ENCODE measurements at places on chromosomes 2 and 18. TPM values are rescaled to one million over a fixed set of nuclear protein-coding genes. Genes with fewer than 3 reads are reported as not detected.

- no peak for DNase-seq
These were observed 303.3 kb downstream of the CNTNAP5 start for GRCh38 chr2:124328397-124328796.

GRCh38 chr2:99818842-99819241 is 323.5 kb downstream of the AFF3 start:
- no peak for DNase-seq

- no peak for DNase-seq
These were observed 698 bp upstream of the TMEM237 start for GRCh38 chr2:201644001-201644400.

- DNase-seq, result no peak
These were observed 567.3 kb upstream of the ZNF804A start for GRCh38 chr2:184030989-184031388.

GRCh38 chr2:65640793-65641103 is 208.3 kb upstream of the SPRED2 start:
- no peak for DNase-seq

- no peak for DNase-seq
These were observed 28.4 kb downstream of the FAM228A start for GRCh38 chr2:24203029-24203786.

DNA sequence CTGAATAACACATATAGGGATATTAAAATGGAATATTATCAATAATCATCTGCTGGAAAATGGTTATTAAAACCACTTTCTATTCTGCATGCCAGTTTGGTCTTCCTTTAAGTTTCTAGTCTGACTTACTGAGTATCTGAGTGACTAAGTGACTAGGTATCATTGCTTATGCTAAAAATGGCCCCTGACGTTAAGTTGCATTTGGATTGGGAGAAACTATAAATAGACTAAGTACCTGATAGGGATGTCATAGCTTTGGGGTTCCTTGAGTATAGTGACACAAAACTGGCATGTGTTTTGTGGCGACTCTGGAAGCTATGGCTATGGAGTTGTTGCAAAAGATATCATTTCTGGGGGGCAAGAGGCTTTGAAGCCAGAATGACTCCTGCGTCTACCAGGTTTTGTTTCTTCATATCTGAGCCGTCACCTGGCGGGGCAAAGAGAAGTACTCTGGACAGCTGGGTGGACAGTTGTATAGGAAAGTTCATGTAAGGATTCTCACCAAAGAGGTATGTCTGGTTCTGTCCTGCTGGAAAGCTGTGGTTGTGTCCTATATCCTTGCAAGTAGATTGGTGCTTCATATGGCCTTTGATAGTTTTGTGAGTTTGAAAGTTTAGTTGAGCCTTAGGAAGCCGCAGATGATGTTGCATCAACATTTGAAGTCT is 17.9 kb downstream of the ITGAV start:
- DNase-seq, result no peak

- DNase-seq, result no peak
These were observed 155.2 kb downstream of the ALK start for GRCh38 chr2:29766191-29766590.

DNA sequence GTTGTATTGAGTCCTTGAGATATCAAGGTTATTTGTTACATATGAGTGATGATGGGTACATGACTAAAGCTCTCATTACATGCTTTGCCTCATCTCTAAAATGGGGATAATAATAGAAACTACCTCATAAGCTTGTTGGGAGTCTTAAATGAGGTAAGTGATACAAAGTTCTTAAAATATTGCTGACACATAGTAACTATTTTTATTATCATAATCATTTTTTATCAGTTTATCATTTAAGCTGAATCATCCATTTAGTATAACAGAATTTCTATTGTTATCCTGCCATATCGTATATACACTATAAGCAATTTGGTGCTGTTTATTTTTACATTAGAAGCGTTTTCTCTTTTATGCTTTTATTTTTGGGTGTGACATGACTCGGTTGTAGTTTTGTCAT is 871.1 kb downstream of the LRP1B start:
- no peak for DNase-seq

DNA sequence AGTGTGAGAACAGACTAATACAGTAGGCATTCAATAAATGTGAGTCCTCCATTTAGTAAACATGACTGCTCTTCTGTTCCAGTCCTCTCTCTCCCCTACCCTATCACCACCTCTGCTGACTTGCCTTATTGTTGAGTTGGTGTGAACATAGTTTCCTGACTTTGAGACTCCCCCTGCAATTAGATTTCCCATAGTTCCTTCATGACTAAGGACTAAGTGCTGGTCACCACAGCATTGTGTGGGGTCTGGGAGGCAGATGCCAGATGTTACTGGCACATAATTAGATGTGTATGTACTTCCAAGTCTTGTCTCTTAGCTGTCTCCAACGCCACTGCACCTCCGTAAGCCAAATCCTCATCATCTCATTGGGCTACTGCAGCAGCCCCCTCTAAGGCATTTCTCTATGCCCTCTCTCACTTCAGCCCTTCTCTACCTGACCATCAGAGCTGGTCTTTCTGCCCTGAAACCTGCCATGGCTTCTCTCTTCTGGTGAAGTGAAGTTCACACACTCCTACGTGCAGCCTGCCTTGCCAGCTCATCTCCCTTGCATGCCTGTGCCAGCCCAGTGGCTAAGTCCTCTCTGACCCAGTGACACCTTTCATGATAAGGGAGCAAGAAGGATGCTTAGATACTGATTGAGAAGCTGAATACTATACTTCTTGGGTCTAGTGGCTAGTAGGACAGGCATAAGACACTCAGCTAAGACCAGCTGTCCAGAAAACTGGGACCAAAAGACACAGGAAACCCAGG is 81.6 kb upstream of the ALPP start:
- DNase-seq, result no peak

- no peak for DNase-seq
These were observed 132.8 kb downstream of the ARHGAP15 start for GRCh38 chr2:143261986-143262385.

GRCh38 chr2:10007921-10008808 is 35.2 kb upstream of the KLF11 start:
- no peak for DNase-seq

DNA sequence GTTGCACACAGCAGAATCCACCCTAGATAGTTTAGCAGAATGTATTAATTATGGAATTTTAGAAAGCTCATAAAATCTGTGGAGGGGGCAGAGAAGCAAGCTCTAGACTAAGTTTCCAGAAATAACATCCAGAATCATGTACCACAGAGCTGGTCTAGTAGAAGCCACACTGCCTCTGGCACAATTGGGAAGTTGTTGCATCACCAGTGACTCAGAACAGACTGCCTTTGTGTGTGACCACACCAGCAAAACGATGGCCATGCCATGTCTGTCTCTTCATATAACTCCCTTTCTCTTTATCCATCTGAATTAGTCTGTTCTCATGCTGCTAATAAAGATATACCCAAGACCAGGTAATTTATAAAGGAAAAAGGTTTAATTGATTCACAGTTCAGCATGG is 158.9 kb downstream of the CCDC148 start:
- no peak for DNase-seq

GRCh38 chr2:55175254-55176093 is 56.6 kb downstream of the CLHC1 start:
- no peak for DNase-seq

DNA sequence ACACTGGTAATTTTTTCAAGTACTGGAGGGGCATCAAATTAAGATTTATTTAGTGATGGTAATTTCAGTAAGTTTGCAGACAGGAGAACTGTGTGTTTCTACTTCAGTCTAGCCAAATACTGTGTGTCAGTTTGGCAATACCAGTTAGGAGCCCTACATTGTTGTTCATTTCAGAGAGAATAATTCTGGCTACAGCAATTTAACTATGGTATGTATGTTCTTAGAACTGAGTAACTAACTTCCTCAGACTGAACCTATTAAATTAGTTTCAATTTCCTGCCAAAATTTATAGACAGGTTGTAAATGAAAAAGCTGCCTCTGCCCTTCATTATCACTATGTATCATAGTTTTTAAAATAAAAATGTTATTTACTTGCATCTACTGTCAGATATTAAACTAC is 332.4 kb downstream of the PARD3B start:
- no peak for DNase-seq

GRCh38 chr18:1267021-1267420 is 362.4 kb downstream of the ADCYAP1 start:
- no peak for DNase-seq

- no peak for DNase-seq
These were observed 14.5 kb upstream of the ADAM23 start for GRCh38 chr2:206428783-206429182.

DNA sequence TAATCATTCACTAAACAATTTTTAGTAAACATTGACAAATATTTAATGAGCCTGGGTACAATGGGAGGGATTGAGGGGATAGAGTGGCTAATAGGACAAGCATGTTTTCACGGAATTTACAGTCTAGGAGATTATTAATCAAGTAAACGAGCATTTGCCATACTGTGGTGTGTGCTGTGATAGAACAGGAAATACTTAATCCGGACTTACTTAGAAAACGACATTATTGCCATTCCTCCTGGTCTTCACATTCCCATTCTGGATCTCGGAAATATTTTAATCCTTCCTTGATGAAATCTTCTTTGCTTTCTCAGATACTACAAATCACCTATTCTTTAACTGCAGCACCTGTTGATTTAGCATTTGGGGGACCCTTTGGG is 905 bp downstream of the TTLL4 start:
- DNase-seq, result no peak

DNA sequence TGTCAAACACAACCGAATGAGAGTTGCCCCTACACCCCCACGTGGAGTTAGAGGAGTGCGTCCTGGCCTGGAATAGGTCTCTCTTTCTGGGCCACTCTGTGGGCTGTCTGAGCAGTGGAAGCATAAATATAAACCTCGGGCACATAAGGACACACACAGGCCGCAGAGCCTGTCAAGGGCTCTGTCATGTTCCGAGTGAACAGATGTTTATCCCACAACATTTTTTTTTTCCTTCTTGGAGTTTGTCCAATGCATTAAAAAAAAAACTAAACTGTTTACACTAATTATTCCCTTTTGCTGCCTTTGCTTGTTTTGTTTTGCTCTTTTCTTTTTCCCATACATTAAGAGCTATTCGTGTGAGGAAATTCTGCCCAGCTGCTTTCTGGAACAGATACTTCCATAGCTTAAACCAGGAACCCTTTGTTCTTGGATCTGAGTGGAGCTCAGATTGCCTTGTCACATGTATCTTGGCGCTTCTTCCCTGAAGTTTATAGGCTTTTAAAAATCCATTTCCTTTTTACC is 228.3 kb upstream of the FOSL2 start:
- DNase-seq, result no peak

DNA sequence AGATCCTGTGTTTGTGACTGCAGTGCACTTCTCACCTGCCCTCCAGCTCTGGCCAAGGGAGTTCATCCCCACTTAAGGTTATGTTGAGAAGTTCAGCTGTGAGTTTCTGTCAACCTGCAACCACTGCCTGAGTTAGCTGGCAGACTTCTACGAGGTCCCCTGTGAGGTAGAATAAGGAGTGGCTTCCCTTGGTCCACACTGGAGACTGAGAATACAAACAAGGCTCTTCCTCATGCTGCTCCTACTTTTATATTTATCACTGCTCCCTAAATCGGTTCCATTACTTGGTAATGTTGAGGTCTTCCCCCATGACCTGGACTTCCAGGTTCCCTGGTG is 353.2 kb upstream of the CWC22 start:
- DNase-seq, result no peak

GRCh38 chr2:20025065-20025786 is 12.8 kb upstream of the MATN3 start:
- DNase-seq, result no peak

- DNase-seq, result no peak
These were observed 43.0 kb downstream of the RAD51AP2 start for GRCh38 chr2:17475286-17475685.

DNA sequence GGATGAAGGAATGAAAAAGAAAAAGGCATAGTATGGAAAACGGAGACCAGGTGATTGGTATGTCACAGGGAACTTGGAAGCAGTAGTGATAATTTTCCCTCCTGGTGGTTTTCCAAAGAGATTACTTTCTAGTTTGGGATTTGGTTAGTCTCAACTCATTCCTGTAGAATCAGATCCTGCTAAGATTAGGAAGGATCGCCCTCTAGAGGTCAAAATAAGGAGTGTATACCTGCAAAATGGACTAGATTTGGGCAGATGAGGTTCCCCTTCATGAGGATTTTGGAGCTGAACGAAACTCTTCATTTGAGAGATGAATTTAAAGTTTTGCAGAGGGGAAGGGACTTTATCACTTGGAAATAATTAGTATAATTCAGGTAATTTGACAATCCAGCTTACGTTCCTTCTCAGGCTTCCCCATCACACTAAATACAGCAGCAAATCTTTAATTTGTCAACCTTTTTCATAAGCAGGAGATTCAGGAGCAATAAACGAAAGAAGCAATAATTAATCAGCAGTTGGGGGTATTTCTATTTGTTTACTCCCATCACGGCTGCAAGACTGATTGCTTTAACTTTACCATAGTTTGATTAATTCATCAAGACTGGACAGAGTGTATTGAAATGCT is 65.2 kb downstream of the CCDC195 start:
- DNase-seq, result peak; percentile 40

GRCh38 chr2:165969227-165969626 is 15.7 kb upstream of the TTC21B start:
- no peak for DNase-seq

DNA sequence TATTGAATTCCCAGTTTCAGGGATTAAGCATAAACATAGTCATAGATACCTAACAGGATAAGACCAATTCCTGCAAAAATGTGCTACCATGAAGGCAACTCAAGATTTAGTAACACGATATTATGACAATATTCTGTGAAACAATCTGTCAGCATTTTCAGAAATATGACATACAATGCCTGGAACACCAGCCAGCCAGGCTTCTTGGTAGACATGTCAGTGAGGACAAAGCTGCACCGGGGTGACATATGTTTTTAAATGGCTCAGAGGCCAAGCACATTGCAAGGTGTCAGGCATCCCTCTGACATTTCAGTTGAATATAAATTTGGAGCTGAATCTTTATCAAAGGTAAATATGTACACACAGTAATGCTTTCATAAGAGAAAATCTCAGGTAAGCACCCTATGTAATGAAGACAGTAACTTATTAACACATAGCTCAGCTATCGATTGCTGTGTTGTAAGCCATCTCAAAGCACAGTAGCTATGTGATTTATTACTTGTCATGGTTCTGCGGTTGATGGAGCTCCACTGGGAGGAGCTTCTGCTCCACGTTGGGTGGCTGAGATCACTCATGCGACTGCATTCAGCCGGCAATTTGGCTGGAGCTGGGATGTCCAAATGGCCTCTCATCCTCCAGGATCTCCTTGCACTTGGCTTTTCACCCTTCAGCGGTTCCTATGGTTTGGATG is 31.9 kb upstream of the EML6 start:
- DNase-seq, result peak; percentile 81

GRCh38 chr2:138421971-138422335 is 79.6 kb upstream of the SPOPL start:
- DNase-seq, result no peak

- DNase-seq, result no peak
These were observed 3.1 kb downstream of the SP3 start for GRCh38 chr2:173962031-173962430.

KCTD1 gene
- total RNA-seq, result 6.8 TPM

TRIM43 gene
- not detected for total RNA-seq

BMP10 gene
- not detected for total RNA-seq

TCF23 gene
- not detected for total RNA-seq

UGT1A8 gene
- 0.50 TPM for total RNA-seq

IL37 gene
- 0.44 TPM for total RNA-seq

FTCDNL1 gene
- 0.35 TPM for total RNA-seq

ARHGAP25 gene
- total RNA-seq, result 0.48 TPM

NRP2 gene
- total RNA-seq, result 95.6 TPM

IL1RL1 gene
- not detected for total RNA-seq

KCNG3 gene
- 1.1 TPM for total RNA-seq

REEP1 gene
- 14.9 TPM for total RNA-seq

CRACDL gene
- 0.77 TPM for total RNA-seq

C2orf49 gene
- total RNA-seq, result 21.1 TPM

FSHR gene
- 1.0 TPM for total RNA-seq

ST8SIA5 gene
- total RNA-seq, result not detected

FBXO48 gene
- total RNA-seq, result 1.2 TPM

Measured in Caco-2 (cell line).